ENCODE measurements at places on chromosomes 11 and 22.

DNA sequence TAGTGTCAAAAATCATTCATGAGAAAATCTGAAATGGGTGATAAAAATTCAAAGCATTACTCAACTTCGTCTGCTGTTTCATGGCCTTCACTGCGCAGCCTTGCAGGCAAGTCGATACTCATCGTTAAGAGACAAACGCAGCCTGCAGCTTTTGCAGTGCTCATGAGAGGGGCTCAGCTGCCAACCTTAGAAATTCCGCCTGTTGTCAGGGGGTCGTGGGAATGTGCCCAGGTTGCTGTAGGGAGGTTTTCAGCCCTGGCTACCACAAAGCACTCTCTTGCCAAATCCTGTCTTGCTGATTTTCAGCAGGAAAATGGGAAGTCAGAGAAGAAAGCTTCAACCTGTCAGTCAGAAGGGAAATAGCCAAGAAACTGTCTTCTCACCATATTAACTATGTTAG, 25.4 kb upstream of the GRAMD1B start:
- peaks cover 52% of the 10 kb centered on the region for H3K4me1 ChIP-seq
- H3K27me3 ChIP-seq = peaks cover 39% of the 10 kb centered on the region
- no peak overlapping the region for H3K4me3 ChIP-seq
- H3K36me3 ChIP-seq = no peaks in the 10 kb centered on the region

DNA sequence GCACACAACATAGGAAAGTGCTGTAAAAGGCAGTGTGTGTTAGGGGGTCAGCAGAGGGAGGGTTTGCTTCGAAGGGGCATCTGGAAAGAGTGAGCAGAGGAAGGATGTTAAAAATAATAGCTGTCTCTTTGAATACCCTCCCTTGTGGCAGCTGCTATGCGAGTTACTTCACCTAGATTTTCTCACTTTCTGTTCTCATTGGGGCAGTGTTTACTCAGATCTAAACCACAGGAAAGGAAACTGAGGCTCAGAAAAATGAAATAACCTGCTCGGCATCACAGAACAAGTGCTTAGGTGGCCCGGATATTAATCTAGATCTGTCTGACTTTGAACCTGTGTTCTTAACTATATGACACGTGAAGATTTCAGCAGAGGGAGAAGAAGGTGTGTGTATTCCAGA, 125.3 kb downstream of the C11orf91 start:
- DNase-seq = no peak
- no peaks in the 10 kb centered on the region for H3K36me3 ChIP-seq
- no peak overlapping the region for H3K27ac ChIP-seq

GRCh38 chr22:25404928-25405816, 159.3 kb upstream of the GRK3 start:
- DNase-seq = peak; percentile 74
- no peak overlapping the region for H3K27ac ChIP-seq
- H3K36me3 ChIP-seq = no peaks in the 10 kb centered on the region
- peak overlapping the region; percentile 87 for H3K4me3 ChIP-seq
- H3K27me3 ChIP-seq = peaks cover 31% of the 10 kb centered on the region

DNA sequence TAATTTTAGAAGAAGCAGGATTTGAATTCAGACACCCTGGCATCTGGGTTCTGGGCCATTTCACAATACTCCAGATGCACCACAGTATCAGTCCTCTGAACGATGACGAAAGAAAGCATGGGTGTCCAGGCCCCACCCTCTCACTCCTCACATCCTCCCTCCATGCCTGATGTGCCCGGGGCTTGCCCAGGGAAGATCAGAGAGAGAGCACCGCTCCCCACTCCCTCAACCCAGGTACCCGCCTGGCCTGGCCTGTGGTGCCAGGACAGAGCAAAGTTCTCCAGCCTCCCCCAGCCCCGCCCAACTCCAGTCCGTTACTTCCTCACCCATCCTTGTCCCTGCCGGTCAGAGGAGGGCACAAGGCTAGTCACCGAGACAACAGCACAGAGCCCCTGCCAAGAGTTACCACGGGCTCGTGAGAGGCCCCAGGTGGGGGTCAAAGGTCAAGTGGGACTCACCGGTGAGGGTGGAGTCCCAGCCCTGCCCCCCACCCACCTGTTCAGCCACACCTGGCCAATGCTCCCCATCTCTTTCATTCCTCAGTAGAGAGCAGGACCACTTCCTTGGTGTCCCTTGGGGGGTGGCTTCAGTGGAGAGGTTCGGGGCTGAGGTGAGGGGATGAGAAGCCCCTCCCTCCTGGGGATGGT, 8.1 kb downstream of the BCL9L start:
- no peaks in the 10 kb centered on the region for H3K36me3 ChIP-seq
- H3K27ac ChIP-seq = peak overlapping the region; percentile 79
- H3K4me3 ChIP-seq = no peak overlapping the region

DNA sequence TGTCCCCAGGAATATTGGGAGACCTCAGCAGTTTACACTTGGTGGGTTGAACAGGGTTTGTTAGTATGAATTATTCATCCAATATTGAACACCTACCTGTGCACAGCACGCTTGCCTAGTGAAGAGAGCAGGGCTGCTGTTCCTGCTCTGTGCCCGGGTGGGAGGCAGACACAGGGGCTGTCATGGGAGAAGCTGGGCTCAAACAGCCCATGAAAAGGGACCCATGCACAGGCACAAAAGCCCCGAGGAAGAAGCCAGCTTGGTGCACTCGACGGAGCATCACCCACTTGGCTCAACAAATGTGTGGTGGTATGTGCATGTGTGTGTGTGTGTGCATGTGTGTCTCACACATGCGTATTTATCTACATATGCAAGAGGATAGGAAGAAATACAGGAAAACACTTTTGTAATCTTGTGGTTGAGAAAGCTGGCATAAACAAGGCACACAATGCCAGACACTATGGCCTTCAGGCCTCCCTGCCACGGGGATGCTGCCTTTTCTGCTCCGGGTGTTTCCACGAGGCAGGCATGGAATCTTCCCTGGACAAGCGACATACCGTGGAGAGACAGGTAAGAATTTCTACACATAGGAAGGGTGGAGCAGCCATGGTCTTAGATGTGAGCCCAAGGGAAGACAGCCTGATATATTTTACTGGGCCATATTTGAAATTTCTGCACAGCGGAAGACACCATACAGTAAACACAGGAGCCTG, 5.0 kb upstream of the APOBEC3A start:
- peaks cover 3% of the 10 kb centered on the region for H3K4me1 ChIP-seq
- H3K27me3 ChIP-seq = no peaks in the 10 kb centered on the region
- H3K27ac ChIP-seq = no peak overlapping the region
- no peaks in the 10 kb centered on the region for H3K36me3 ChIP-seq
- DNase-seq = no peak

GRCh38 chr11:130002352-130002845, at the start of gene PRDM10:
TSS of gene PRDM10 (minus strand) at chr11:130002835. CDS start at chr11:129960964, 41,871 bp downstream.
- no peaks in the 10 kb centered on the region for H3K27me3 ChIP-seq
- peak within 1 kb of the TSS; percentile 99 for H3K27ac ChIP-seq
- peaks cover 6% of the 10 kb centered on the region for H3K4me1 ChIP-seq
- H3K4me3 ChIP-seq = peak within 1 kb of the TSS; percentile 90

GRCh38 chr11:115425250-115425649, 79.0 kb downstream of the CADM1 start:
- H3K4me3 ChIP-seq = no peak overlapping the region
- no peaks in the 10 kb centered on the region for H3K27me3 ChIP-seq
- H3K4me1 ChIP-seq = peaks cover 9% of the 10 kb centered on the region
- H3K36me3 ChIP-seq = no peaks in the 10 kb centered on the region
- H3K27ac ChIP-seq = no peak overlapping the region
- DNase-seq = no peak

DNA sequence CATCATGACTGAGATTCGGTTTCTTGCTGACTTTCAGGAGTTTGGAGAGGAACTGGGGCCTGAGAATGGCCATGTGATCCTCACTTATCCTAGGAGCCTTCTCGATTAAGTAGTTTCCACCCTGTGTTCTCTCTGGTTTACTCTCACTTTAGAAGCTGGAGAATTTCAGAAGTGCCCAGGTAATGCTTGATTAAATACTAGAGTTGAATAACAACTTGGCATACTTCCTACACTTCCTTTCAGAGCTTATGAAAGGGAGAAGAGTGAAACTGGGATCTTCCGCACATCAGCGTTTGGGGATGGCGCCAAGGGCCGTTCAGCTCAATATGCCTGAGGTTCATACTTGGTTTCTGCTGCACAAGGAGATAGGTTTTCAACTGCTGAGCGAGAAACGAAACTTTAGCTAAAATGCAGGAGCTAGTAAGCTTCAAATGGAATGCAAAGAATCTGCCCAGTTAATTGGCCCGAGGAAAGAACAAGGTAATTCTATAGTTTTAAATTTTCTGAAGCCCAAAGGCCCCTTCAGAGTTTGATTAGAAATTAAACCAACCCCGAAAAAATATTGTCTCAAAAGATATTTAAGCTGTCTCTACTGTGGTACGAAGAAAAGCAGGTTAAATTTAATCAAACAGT, 823 bp upstream of the MUC15 start:
- H3K4me3 ChIP-seq = no peak overlapping the region
- no peaks in the 10 kb centered on the region for H3K27me3 ChIP-seq
- H3K36me3 ChIP-seq = no peaks in the 10 kb centered on the region
- H3K4me1 ChIP-seq = no peaks in the 10 kb centered on the region

- no peaks in the 10 kb centered on the region for H3K36me3 ChIP-seq
- H3K27me3 ChIP-seq = peaks cover 18% of the 10 kb centered on the region
- peak overlapping the region; percentile 64 for H3K4me3 ChIP-seq
Measured at GRCh38 chr11:112225753-112226061, 521 bp upstream of the PTS start.

DNA sequence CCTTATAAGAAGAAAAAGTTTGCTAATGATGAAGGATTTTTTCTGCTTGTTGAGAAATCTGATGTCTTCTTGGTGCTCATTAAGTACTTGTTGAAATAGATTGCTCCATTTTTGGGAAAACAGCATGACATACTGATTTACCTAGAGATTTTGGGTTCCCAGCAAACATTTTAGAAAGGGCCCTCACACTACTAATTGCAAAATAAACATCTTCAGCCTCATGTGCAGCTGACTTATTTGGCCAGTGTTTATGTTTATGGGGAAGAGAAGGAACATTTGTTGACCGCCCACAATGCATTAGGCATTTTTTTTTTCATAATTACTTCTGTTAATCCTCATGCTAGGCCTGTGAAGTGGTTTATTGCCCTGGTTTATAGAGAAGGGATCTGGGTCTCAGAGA, 40.1 kb downstream of the LDLRAD3 start:
- no peaks in the 10 kb centered on the region for H3K36me3 ChIP-seq
- no peaks in the 10 kb centered on the region for H3K27me3 ChIP-seq
- H3K4me1 ChIP-seq = peaks cover 4% of the 10 kb centered on the region
- H3K27ac ChIP-seq = no peak overlapping the region
- DNase-seq = no peak
- no peak overlapping the region for H3K4me3 ChIP-seq

GRCh38 chr11:123195188-123196059, at the start of gene CLMP:
TSS of gene CLMP (minus strand) at chr11:123195248. CDS start at chr11:123194940, 308 bp downstream.
- H3K27ac ChIP-seq = no peak within 1 kb of the TSS
- no peaks in the 10 kb centered on the region for H3K36me3 ChIP-seq
- H3K4me3 ChIP-seq = peak within 1 kb of the TSS; percentile 49
- peak; percentile 71 for DNase-seq

GRCh38 chr11:112518371-112518770, 257.7 kb upstream of the PLET1 start:
- DNase-seq = no peak
- no peaks in the 10 kb centered on the region for H3K36me3 ChIP-seq
- no peak overlapping the region for H3K27ac ChIP-seq
- peaks cover 6% of the 10 kb centered on the region for H3K4me1 ChIP-seq

DNA sequence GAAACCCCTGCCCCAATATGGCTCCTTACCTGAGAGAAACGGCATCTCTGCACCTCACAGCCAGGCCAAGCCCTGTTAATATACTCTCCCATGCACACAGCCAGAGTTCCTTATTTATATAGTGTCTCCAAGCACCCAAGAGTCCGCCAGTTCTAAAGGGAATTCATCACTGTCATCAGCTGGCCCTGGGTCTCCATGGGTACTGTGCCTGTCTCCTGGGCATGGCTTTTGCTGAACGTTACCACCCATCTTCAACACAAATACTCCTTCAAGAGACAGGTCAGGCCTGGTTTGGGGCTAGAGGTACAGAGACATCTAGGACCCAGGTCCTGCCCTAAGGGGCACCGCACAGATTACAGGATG, 1.6 kb upstream of the ATG16L2 start:
- H3K27ac ChIP-seq = no peak overlapping the region
- no peaks in the 10 kb centered on the region for H3K36me3 ChIP-seq
- H3K27me3 ChIP-seq = no peaks in the 10 kb centered on the region

GRCh38 chr11:131925829-131926228, 555.4 kb downstream of the NTM start:
- H3K27me3 ChIP-seq = no peaks in the 10 kb centered on the region
- H3K36me3 ChIP-seq = no peaks in the 10 kb centered on the region
- H3K4me1 ChIP-seq = peaks cover 9% of the 10 kb centered on the region
- H3K4me3 ChIP-seq = no peak overlapping the region

DNA sequence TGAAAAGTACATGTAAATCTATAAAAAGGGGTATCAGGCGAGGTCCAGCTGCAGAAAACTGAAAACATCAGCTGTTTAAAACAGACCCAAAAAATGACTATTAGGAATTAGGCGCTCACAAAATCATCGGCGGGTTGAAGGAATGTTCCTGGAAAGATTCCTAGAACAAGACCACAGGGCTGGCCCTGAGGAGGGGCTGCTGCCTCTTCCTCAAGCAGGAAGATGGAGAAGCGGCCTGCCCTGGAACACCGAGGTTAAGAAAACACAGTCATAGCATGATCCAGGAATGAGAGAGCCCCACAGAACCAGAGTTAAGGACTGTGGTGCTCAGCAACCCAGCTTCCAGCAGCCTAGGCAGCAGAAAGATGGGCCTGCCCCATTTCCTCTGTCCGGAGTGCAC, 78.4 kb downstream of the C11orf91 start:
- no peaks in the 10 kb centered on the region for H3K27me3 ChIP-seq
- no peak for DNase-seq
- no peaks in the 10 kb centered on the region for H3K4me1 ChIP-seq
- no peak overlapping the region for H3K4me3 ChIP-seq

DNA sequence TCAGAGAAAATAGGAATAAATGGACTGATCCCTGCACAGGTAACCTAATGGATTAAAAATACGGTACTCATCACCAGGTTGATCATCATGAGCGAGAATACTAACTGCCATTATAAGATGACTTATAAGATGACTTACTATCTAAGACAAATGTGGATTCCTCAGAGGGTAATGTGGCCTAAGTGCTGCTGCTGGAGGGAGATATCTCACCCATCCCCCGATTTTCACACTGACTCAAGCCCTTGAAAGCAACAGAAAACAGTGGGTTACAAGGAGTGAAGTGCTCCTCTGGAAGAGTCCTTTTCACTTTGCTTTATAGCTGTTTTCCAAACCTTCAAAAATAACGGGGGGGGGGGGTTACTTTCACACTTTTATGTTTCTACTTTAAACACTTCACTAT, 920 bp downstream of the TMEM218 start:
- no peaks in the 10 kb centered on the region for H3K36me3 ChIP-seq
- H3K27me3 ChIP-seq = no peaks in the 10 kb centered on the region
- H3K4me1 ChIP-seq = peaks cover 10% of the 10 kb centered on the region
- peak overlapping the region; percentile 62 for H3K4me3 ChIP-seq
- peak; percentile 31 for DNase-seq

GRCh38 chr11:11291041-11292015, 61.7 kb downstream of the CSNK2A3 start:
- H3K27ac ChIP-seq = no peak overlapping the region
- no peaks in the 10 kb centered on the region for H3K27me3 ChIP-seq
- H3K4me3 ChIP-seq = no peak overlapping the region
- DNase-seq = no peak
- H3K4me1 ChIP-seq = peaks cover 8% of the 10 kb centered on the region
